ENCODE measurements at places on chromosomes 2 and 18. TPM values are rescaled to one million over a fixed set of nuclear protein-coding genes. Genes with fewer than 3 reads are reported as not detected.

The MOGAT1 gene
- 35.9 TPM for total RNA-seq

The OTOS gene
- total RNA-seq: not detected

The WBP1 gene
- 61.6 TPM for total RNA-seq

DNA sequence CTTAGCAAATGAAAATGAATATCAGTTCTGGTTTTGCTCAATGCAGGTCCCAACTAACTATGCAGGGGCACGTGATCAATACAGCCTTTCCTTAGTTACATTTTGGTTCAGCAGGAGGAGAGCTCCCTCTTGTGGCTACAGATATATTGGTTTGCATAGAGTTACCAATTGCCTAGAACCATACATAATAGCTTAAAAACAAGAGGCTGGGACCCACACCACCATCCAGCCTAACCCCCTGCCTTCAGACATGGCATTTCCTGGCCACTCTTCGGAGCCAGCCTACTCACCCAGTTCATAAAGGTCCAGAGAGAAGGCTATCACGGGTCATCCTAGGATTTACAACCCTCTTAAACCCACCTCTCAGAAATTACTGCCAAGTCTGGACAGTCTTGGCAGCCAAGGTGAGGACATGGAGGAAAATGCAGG lies 10.5 kb downstream of the CCDC93 start:
- peak; percentile 56 for DNase-seq
- H3K27me3 ChIP-seq: no peaks in the 10 kb centered on the region
- H3K27ac ChIP-seq: no peak overlapping the region

DNA sequence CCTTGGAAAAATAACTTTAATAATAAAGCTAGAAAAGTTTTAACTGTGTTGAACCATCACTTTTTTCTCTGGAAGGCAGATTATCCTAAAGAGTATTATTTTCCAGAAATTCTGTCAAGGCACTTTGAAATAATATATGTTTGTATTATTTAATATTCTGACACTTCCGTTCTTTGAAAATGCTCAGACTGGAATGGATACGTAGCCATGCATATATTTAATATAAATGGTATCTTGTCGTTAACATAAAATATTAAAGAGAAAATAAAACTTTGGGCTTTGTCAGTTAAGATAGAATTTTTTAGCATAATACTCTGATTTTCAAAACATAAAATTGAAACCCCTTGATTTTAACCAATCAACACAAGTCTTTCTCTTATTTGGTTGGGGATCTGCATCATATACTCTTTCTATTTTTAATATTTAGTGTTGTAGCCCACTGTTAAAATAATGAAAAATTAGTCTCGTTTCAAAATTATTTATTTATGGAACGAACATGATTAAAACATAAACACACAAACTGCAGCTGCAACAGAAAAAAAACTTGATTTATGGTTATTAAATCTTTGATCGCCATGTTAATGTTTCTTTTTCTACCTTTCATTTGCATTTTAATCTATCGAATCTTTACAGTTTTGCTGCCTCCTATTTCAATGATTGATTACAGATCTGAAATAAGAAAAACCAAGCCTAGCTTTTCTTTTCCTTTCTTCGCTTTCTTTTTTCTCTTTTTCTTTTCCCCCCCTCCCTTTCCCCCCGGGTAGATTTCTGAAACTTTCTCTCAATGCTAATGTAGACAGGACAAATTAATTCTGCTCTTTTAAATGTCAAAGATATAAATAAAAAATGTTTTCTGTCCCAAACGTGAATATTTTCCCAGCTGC lies 145.5 kb downstream of the MEIS1 start:
- H3K36me3 ChIP-seq: peaks cover 18% of the 10 kb centered on the region
- peaks cover 22% of the 10 kb centered on the region for H3K27me3 ChIP-seq
- H3K27ac ChIP-seq: no peak overlapping the region
- H3K4me1 ChIP-seq: peaks cover 15% of the 10 kb centered on the region
- H3K4me3 ChIP-seq: no peak overlapping the region

- peaks cover 6% of the 10 kb centered on the region for H3K36me3 ChIP-seq
- H3K4me3 ChIP-seq: no peak overlapping the region
- peaks cover 55% of the 10 kb centered on the region for H3K27me3 ChIP-seq
Measured at GRCh38 chr18:13222856-13223281, 4.3 kb downstream of the LDLRAD4 start.

DNA sequence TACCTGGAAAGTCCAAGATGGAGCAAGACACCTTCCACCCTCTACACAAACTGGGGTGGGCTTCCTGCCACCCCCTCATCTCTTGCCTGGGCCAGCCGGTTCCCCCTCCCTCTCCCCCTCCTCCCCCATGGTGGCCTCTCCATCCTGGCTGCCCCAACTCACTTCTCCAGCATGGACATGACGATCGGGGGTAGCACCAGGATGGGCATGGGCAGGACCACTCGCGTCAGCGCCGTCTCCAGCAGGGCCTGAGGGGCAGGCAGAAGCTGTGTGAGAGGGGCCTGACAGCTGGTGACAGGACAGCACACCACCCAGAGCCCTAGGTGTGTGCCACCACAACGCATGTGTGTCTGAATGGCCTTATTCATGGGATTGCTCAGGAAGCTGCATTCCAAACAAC lies 51.0 kb downstream of the EMX1 start:
- no peak overlapping the region for H3K4me3 ChIP-seq
- DNase-seq: no peak
- no peaks in the 10 kb centered on the region for H3K27me3 ChIP-seq
- no peak overlapping the region for H3K27ac ChIP-seq
- no peaks in the 10 kb centered on the region for H3K4me1 ChIP-seq

GRCh38 chr2:9167718-9168657 lies 38.6 kb upstream of the ASAP2 start:
- H3K4me3 ChIP-seq: no peak overlapping the region
- H3K36me3 ChIP-seq: peaks cover 6% of the 10 kb centered on the region
- no peak for DNase-seq
- no peak overlapping the region for H3K27ac ChIP-seq
- peaks cover 60% of the 10 kb centered on the region for H3K4me1 ChIP-seq

DNA sequence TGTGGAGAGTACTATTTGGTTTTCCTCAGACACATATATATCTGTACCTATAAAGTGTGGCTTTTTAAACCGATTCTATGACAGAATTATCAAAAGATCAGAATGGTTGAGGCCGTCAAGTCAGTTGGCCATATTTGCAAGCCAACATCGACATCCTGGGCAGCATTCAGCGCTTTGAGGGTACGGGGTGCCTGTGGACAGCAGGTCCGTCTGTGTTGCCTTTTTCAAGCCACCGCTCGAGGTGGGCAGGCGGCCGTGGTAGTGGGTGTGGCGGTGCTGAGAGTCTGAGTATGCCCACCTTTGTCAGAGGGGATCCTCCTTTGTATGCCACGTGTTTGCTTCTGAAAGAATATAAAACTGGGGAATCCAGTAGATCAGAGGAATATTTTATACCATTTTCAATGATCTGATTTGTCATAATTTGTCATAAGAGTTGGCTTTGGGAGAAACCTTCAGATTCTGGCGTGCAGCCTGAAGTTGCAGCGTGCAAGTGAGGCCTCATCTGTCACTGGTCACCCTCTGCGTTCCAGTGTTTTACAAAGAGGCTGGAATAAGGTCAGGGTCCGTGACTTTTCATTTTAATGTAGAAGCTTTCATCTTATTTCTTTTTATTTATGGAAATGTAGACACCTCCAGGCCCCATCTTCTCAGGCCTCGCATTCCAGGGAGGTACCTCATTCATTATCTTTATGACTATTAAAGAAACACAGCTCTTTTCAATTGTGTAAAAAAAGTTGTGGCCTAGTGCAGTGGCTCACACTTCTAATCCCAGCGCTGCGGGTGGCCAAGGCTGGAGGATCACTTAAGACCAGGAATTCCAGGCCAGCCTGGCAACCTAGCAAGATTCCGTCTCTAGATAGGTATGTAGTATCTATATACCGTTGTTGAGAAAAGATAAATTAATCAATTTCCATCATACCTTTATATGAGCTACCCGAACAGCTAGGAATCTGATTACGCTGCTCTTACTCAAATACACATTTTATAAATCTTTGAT lies 37.8 kb upstream of the RBM44 start:
- no peaks in the 10 kb centered on the region for H3K27me3 ChIP-seq
- peaks cover 51% of the 10 kb centered on the region for H3K36me3 ChIP-seq
- no peak overlapping the region for H3K4me3 ChIP-seq
- H3K4me1 ChIP-seq: no peaks in the 10 kb centered on the region
- no peak overlapping the region for H3K27ac ChIP-seq

GRCh38 chr2:40394597-40394996 lies 57.3 kb downstream of the SLC8A1 start:
- H3K27me3 ChIP-seq: no peaks in the 10 kb centered on the region
- DNase-seq: no peak
- no peak overlapping the region for H3K27ac ChIP-seq
- H3K4me1 ChIP-seq: peaks cover 17% of the 10 kb centered on the region
- no peaks in the 10 kb centered on the region for H3K36me3 ChIP-seq
- H3K4me3 ChIP-seq: no peak overlapping the region

DNA sequence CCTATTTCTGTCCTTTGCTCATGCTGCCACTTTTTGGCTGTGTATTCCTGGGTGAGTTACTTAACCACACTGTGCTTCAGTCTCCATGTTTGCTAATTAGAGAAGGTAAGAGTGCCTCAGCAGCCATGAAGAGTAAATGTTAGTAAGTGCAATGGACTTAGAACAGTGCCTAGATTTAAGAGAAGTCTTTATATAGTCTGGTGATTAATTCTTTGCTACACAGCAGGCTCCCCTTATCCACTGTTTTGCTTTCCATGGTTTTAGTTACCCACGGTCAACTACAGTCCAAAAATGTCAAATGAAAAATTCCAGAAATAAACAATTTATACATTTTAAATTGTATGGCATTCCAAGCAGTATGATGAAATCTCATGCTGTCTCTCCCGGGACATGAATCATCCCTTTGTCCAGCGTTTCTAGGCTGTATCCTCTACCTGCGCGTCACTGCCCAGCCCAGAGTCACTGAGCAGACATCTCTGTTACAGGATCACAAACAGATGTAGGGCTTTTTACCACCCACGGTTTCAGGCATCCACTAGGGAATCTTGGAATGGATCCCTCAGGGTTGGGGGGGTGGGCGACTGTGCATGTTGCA lies 91.0 kb downstream of the CTIF start:
- no peak for DNase-seq
- no peaks in the 10 kb centered on the region for H3K36me3 ChIP-seq
- no peak overlapping the region for H3K27ac ChIP-seq
- H3K4me1 ChIP-seq: peaks cover 9% of the 10 kb centered on the region
- H3K27me3 ChIP-seq: no peaks in the 10 kb centered on the region
- no peak overlapping the region for H3K4me3 ChIP-seq

GRCh38 chr18:63731215-63731614 lies 28.5 kb downstream of the SERPINB11 start:
- DNase-seq: no peak
- no peak overlapping the region for H3K4me3 ChIP-seq
- no peaks in the 10 kb centered on the region for H3K27me3 ChIP-seq
- peaks cover 7% of the 10 kb centered on the region for H3K4me1 ChIP-seq

DNA sequence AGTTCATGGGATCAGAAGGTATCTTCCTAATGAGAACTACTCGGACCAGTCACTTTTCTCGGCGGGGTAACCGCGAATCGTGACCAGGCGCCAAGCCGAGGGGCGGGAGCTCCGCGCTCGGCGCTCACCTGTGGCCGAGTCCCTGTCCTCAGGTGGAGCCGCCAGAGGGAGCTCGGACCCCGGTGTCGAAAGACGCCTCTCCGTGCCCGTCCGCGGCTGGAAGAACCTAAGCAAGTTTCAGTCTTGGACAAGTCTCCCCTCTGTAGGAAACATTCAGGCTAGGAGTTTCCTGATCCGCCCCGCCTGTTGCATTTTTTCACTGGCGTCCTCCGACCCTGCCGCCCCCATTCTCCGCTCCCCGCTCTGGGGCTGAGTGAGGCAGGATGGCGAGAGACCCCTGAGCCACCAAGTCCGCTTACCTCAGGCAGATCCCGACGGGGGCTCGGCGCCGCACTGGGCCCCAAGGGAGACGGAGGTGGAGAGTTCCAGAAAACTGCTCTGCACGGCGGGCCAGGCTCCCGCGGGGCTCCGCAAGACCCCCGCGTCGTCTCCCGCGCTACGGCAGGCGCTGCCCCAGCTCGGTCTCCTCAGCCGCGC lies 480 bp downstream of the DSEL start:
- H3K36me3 ChIP-seq: peaks cover 41% of the 10 kb centered on the region
- peak; percentile 94 for DNase-seq
- H3K27ac ChIP-seq: peak overlapping the region; percentile 66
- H3K4me3 ChIP-seq: peak overlapping the region; percentile 85

GRCh38 chr2:223835701-223836532 lies 1.5 kb downstream of the AP1S3 start:
- peaks cover 69% of the 10 kb centered on the region for H3K36me3 ChIP-seq
- H3K27me3 ChIP-seq: no peaks in the 10 kb centered on the region
- DNase-seq: peak; percentile 39
- peak overlapping the region; percentile 80 for H3K27ac ChIP-seq
- peak overlapping the region; percentile 88 for H3K4me3 ChIP-seq

DNA sequence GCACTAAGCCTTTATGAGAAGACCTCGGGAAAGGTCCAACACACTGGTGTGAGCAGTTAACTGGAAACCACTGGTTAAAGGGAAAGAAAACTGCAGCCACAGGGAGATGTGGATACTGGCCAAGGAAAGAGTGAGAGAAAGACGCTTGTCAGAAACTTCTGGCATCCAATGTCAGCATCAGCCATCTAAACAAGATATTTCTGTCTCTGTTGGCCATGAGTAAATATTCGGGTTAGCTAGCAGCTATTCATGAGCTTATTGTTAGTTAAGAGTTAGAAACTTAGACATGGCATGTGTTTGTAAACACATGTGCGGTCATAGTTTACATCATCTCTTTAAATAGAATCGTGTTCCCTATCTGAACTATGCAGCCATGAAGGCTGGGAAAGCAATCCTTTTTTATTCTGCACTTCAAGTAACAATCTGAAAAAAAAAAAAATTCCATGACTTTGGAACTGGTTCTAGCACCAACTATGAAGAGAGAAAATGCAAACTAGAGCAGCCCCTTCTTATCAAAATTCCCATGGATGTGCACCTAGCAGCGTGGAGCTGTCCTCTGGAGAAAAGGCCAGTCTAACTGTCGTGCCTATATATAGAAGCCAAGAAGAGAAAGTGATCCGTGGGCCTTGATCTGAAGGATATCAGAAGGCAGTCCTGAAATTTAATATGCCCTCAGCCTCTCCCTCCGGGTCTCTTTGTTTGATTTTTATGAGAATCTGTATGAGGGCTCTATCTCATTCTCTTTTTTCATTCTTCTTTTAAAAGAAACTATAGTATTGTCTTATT lies 84.0 kb upstream of the RFX8 start:
- H3K36me3 ChIP-seq: no peaks in the 10 kb centered on the region
- H3K4me1 ChIP-seq: peaks cover 8% of the 10 kb centered on the region
- H3K4me3 ChIP-seq: no peak overlapping the region
- H3K27ac ChIP-seq: no peak overlapping the region

DNA sequence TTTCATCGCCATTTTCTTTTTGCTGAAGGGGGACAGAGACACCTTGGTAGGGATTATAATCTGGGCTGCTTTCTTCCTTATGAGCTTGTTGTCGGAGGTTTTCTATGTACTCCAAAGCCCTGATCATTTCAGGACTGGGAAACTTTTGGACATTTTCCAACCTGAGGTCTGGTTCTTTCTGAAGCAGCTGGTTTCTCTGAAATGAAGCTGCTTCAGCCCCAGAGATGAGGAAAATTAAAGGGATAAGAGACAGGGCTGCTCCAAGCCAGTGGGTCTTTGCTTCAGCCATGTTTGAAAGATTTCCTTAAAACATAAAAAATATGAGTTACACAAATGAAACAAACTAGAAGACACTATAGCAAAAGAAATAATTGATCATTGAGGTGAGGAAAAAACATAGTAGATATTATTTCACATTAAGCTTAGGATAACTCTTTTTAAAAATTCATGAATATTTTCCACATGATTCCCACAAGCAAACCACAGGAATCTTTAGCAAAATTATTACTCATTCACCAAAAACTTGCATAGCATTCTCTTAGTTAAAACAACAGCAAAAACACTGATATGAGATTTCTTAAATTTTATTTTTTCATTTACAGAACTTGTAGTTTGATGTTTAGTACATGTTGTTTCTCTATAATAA lies 3.0 kb downstream of the SCG2 start:
- DNase-seq: no peak
- no peaks in the 10 kb centered on the region for H3K27me3 ChIP-seq
- H3K4me1 ChIP-seq: no peaks in the 10 kb centered on the region
- no peak overlapping the region for H3K27ac ChIP-seq
- H3K4me3 ChIP-seq: no peak overlapping the region
- no peaks in the 10 kb centered on the region for H3K36me3 ChIP-seq
